ENCODE measurements at places on chromosomes 13 and 19.

DNA sequence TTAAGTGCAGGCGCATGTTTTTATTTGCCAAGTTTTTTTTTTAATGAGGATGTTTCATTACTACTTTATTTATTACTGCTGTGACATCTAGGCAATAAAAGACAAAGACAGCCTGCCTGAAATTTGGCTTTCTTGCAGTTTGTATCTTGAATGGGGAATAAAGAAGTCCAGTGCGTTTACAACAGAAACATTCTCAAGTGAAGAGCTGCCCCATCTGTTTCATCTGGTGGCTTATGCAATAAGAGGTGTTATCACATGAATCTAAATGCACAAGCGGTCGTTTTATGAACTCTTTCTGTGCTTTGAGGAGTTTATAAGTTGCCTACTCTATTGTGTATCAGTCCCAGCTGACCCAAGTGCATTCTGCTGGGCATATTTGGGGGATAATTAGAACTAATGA is 12.6 kb upstream of the MAB21L1 start:
- no peak overlapping the region for H3K27ac ChIP-seq
- H3K27me3 ChIP-seq: no peaks in the 10 kb centered on the region
- no peaks in the 10 kb centered on the region for H3K4me1 ChIP-seq
- no peak overlapping the region for H3K4me3 ChIP-seq
- no peaks in the 10 kb centered on the region for H3K36me3 ChIP-seq

GRCh38 chr13:33206945-33207614 is 78.5 kb downstream of the STARD13 start:
- H3K4me1 ChIP-seq: no peaks in the 10 kb centered on the region
- no peaks in the 10 kb centered on the region for H3K27me3 ChIP-seq
- H3K36me3 ChIP-seq: no peaks in the 10 kb centered on the region
- no peak for DNase-seq

- no peak for DNase-seq
- peaks cover 3% of the 10 kb centered on the region for H3K4me1 ChIP-seq
- H3K36me3 ChIP-seq: no peaks in the 10 kb centered on the region
- H3K27ac ChIP-seq: no peak overlapping the region
- no peaks in the 10 kb centered on the region for H3K27me3 ChIP-seq
Observed at GRCh38 chr19:1366296-1366695, 17.4 kb upstream of the NDUFS7 start.

- no peak for DNase-seq
- no peak overlapping the region for H3K4me3 ChIP-seq
- no peak overlapping the region for H3K27ac ChIP-seq
- H3K4me1 ChIP-seq: no peaks in the 10 kb centered on the region
Observed at GRCh38 chr13:80901111-80901510, 560.2 kb upstream of the SPRY2 start.

GRCh38 chr19:18833141-18833476 is 1.4 kb downstream of the UPF1 start:
- no peak for DNase-seq
- no peaks in the 10 kb centered on the region for H3K36me3 ChIP-seq
- H3K27ac ChIP-seq: peak overlapping the region; percentile 90
- peaks cover 31% of the 10 kb centered on the region for H3K4me1 ChIP-seq

DNA sequence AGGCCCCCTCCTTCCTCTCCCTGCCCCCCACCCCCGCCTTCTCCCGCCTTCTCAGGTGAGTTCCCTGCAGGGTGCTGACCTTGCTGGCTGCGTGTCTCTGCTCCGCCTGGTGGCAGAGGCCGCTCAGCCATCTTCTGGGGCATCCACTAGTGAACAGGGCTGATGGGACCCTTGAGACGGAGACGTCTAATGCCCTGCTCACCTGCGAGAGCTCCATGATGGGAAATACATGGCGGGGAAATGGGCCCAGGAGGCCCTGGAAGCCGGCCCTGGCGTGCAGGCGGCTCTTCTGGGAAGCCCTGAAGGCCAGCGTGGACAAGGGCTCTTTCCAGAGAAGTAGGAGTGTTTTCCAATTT is 15.2 kb upstream of the F7 start:
- H3K4me3 ChIP-seq: no peak overlapping the region
- no peak for DNase-seq
- no peaks in the 10 kb centered on the region for H3K27me3 ChIP-seq
- H3K4me1 ChIP-seq: no peaks in the 10 kb centered on the region
- H3K36me3 ChIP-seq: peaks cover 30% of the 10 kb centered on the region

DNA sequence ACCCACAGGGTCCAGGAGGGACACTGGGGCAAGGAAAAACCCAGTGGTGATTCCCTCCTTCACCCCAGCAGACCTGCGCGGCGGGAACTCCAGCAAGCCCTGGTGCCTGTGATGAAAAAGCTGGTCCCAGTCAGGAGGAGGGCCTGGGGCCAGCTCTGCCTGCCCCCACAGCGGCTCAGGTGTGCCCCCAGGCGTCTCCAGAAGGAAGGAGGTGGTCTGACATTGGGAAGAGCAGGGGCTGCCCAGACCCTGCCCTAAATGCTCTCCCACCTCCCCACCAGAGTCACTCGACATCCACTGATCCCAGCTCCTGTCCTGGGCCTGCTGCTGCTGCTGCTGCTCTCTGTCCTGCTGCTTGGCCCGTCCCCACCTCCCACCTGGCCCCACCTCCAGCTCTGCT is 6.2 kb downstream of the PTH2 start:
- DNase-seq: no peak
- H3K36me3 ChIP-seq: no peaks in the 10 kb centered on the region
- H3K4me3 ChIP-seq: no peak overlapping the region
- H3K27ac ChIP-seq: no peak overlapping the region

DNA sequence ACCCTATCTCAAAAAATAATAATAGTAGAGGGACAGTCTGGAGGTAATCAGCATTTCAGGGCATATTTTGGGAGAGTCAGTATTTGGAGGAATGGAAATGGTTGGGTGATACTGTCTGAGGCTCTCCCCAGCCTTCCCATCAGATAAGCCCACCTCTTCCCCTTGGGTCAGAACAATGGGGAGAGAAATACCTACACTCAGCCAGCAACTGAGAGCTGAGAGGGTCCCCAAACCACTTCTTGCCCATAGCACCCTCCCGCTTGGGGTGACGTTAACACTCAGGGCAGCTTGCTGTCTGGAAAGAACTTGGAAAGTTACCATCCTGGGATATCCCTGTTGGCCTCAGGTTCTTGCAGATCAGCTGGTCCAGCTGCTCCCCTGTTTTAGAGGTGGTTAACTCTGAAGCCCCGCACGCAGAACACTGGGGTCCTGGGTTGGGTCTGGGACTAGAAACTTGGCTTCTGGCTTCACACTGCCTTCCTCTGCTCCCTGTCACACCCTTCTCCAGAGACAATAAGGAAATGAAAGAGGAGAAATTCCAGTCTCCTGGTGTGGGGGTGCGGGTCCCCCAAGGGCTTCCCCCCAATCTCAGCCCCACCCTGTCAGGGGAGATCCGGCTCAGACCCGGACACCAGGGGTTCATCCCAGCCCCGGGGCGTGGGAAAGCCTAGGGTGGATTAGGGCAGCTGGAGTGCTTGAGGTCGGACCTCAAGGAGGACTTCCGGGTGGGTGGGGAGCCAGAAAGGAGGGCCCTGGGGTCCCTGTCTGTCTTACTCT is 2.5 kb downstream of the FOXA3 start:
- H3K4me1 ChIP-seq: peaks cover 12% of the 10 kb centered on the region
- H3K27ac ChIP-seq: no peak overlapping the region
- no peak overlapping the region for H3K4me3 ChIP-seq
- DNase-seq: no peak
- peaks cover 4% of the 10 kb centered on the region for H3K36me3 ChIP-seq

DNA sequence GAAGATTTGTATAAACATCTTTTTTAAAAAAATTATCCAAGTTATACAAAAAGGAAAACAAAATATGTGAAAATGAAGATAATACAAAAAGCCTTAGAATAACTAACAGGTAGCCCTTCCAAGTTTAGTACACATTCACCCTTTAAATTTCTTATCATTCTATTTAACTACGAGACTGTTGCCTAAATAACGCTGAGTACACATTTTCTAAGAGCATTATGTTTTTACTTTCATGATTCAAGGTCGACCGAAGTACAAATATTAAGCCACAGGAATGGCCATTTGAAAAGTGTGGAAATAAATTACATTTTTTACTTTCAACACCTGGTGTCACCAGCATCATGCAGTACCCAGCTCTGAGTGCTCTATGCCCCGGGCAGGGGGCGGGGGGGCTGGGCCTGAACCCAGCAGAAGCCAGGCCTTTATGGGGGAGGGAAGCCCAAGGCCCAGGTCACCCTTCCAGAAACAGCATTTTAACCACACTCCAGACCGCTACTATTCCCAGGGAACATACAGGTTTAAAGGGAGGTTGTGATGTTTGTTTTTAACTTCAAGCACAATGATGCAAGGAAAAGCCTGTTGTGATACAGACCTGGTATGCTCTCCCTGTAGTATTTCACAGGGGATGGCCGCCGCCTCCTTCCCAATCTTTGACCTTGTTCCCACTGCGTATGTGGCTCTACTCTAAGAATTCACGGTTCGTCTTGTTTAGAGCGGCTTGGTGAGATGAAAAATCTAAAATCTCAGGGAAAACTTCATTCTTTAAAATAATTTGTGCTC is 24.0 kb downstream of the GGACT start:
- H3K4me1 ChIP-seq: no peaks in the 10 kb centered on the region
- H3K36me3 ChIP-seq: no peaks in the 10 kb centered on the region
- H3K27ac ChIP-seq: no peak overlapping the region

DNA sequence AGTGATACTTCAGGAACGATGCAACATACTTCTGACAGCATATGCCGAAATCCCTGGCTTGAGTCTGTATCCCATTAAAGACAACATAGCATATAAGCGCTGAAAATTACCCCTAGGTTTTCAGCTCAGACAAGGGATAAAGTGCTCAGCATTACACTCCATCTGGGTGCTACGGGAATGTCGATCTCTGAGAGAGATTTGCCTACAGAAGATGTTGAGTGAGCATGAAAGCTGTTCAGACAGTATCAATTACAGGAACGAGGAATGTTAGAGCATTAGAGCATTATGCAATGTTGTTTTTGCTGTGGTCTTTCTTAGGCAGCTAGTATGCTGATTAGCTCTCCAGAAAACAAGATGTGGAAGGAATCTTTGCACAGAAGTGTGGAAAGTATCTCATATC is 484.5 kb downstream of the LIG4 start:
- no peak overlapping the region for H3K4me3 ChIP-seq
- no peaks in the 10 kb centered on the region for H3K4me1 ChIP-seq
- no peak for DNase-seq
- no peaks in the 10 kb centered on the region for H3K27me3 ChIP-seq
- no peaks in the 10 kb centered on the region for H3K36me3 ChIP-seq
- no peak overlapping the region for H3K27ac ChIP-seq

DNA sequence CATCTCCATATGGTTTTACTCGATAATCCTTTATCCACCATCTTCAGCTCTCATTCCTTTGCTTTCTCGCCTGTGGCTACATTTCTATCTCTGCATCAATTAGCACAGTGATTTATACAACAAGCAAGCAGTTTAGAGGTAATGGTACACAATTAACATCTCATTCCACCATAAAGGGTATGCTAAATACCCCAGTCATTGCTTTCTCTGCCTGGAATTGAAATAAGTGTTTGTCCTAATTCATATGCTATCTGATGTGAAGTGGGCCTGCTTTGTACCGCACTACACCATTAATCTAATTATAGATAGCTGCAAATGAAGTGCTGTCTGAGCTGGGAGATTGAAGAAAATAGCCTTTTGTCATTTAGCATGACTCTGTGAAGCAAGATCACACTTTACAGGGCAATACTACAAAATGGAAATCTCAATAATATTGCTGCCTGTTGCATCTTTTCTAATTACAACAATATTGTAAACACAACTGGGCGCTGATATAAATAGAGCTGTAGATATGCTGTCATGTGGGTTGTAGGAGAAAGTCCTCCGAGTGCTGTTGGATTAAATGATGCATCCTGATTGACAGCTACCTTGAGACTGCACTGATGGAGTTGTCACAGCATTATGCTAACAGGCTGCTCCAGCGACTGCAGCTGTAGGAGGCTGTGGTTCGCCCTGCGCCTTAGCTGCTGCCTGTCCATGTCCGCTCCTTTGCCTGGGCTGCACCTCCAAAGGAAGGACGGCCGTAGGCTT is 78.2 kb downstream of the GGACT start:
- no peak overlapping the region for H3K27ac ChIP-seq
- no peaks in the 10 kb centered on the region for H3K36me3 ChIP-seq
- no peak overlapping the region for H3K4me3 ChIP-seq
- H3K4me1 ChIP-seq: peaks cover 4% of the 10 kb centered on the region

Measured in naive thymus-derived CD4-positive, alpha-beta T cell (primary cell).